Central memory CD8-positive, alpha-beta T cell (primary cell): ENCODE measurements at places on chromosomes 3 and 15.

GRCh38 chr3:10733297-10733696, 82.7 kb upstream of the SLC6A11 start:
- peaks cover 80% of the 10 kb centered on the region for H3K27me3 ChIP-seq
- H3K27ac ChIP-seq = no peak overlapping the region
- no peaks in the 10 kb centered on the region for H3K4me1 ChIP-seq
- peaks cover 3% of the 10 kb centered on the region for H3K36me3 ChIP-seq
- DNase-seq = no peak

- DNase-seq = no peak
- peaks cover 75% of the 10 kb centered on the region for H3K4me1 ChIP-seq
- peak overlapping the region; percentile 47 for H3K4me3 ChIP-seq
- H3K27ac ChIP-seq = peak overlapping the region; percentile 82
Observed at GRCh38 chr3:46293991-46294833, 52.0 kb downstream of the CCR3 start.

GRCh38 chr3:11230832-11231231, 41.4 kb upstream of the ATG7 start:
- peaks cover 35% of the 10 kb centered on the region for H3K27me3 ChIP-seq
- no peaks in the 10 kb centered on the region for H3K36me3 ChIP-seq
- H3K4me3 ChIP-seq = no peak overlapping the region
- no peak for DNase-seq

DNA sequence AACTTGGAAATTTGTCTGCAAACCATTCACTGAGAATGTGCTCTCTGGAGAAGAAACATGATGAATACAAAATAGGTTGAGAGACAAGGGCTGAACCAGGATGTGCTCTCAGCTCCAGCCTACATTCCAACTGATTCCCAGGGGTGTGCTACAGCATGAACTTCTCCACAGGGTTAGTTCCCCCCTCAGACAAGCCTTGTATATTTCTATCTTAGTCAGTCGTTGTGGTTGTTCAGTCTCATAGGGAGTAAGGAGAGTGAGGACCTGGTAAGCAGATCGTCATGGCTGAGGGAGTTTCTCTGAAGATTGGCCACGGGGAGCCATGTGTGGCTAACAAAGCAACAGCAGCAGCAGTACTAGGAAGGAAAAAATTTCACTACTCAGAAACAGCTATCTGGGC, 919.7 kb upstream of the CADM2 start:
- no peaks in the 10 kb centered on the region for H3K36me3 ChIP-seq
- H3K27ac ChIP-seq = no peak overlapping the region
- DNase-seq = no peak
- no peak overlapping the region for H3K4me3 ChIP-seq

- peaks cover 37% of the 10 kb centered on the region for H3K27me3 ChIP-seq
- H3K36me3 ChIP-seq = no peaks in the 10 kb centered on the region
- peak; percentile 9 for DNase-seq
- H3K27ac ChIP-seq = no peak overlapping the region
Observed at GRCh38 chr3:126319701-126320295, 37.4 kb downstream of the KLF15 start.

DNA sequence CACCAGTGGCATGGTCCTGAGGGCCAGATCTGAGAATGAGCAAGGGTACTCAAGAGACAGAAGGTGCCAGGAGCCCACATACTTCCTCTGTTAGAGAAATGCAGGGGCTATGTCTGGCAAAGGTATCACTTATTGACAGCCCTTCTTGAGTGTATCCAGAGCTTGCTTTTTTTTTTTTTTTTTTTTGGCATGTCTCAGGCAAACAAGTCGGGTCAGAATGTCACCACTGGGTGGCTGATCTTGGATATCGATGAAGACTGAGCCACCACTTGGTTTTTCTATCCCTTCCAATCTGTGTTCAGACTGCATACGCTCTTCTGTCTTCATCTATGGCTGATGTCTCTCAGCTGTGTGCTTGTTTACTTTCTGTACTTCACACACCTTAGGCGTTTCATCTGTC, 363.4 kb upstream of the C2CD4B start:
- DNase-seq = no peak
- H3K27me3 ChIP-seq = peaks cover 26% of the 10 kb centered on the region
- H3K4me1 ChIP-seq = no peaks in the 10 kb centered on the region
- H3K27ac ChIP-seq = no peak overlapping the region

- H3K27ac ChIP-seq = peak overlapping the region; percentile 67
- no peaks in the 10 kb centered on the region for H3K27me3 ChIP-seq
- DNase-seq = no peak
- H3K4me1 ChIP-seq = peaks cover 57% of the 10 kb centered on the region
- peaks cover 14% of the 10 kb centered on the region for H3K36me3 ChIP-seq
- H3K4me3 ChIP-seq = no peak overlapping the region
Observed at GRCh38 chr3:127585163-127585812, 5.2 kb downstream of the TPRA1 start.
